ENCODE measurements at places on chromosomes 7 and 10.

DNA sequence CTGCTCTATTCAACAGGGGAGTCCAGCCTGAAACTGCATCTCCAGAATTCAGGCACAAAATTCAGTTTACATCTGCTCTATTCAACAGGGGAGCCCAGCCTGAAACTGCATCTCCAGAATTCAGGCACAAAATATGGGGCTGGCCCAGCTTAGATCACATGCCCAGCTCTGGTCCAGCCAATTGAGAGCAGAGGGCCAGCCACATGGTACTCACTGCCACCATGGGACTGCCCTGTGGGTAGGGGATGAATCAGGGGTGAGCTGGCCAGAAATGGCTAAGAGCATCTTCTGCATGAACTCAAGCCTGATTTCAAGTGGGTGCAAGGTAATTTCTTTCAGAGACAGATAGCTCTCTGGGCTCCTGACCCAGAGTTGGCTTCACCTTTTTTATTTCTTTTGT is 156.6 kb upstream of the LYZL2 start:
- DNase-seq: no peak

DNA sequence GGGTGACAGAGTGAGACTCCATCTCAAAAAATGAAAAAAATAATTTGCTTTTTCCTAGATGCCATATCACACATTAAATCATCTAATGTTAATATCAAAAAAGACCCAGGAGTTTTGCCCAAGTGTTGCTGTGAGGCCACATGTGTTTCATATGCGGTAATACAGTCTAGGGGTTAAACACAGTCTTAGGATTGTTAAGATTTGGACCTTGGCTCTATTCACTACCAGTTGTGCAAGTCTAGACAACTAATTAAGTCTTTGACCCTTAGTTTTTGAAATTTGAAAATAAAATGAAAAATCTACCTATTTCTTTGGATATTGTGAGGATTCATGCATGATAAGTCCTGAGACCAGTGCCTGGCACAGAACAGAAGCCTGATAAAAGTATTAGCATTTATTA is 14.9 kb upstream of the MALRD1 start:
- DNase-seq: no peak

GRCh38 chr7:143422033-143422432 is 13.4 kb upstream of the EPHA1 start:
- DNase-seq: no peak

DNA sequence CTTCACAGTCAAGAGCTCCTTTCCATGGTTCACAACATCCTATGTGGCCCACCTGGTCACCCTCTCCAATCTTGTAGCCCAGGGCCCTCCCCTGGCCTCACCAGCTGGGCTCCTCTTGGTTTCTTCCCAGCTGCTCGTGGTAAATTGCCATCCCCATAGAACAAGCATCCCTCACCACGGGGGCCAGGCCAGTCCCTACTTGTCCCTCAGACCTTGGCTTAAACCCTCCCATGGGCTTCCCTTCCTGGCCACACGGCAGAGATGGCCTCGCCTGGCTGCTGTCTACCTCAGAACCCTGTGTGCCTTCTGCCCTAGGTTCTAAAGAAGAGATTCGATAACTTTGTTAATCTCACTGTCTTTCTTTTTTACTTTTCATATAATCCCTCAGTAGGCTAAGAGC is 153.3 kb upstream of the TCERG1L start:
- DNase-seq: no peak

GRCh38 chr7:148828965-148829364 is 55.1 kb downstream of the EZH2 start:
- DNase-seq: no peak
